ENCODE measurements at places on chromosomes 11 and 22. TPM values are rescaled to one million over a fixed set of nuclear protein-coding genes. Genes with fewer than 3 reads are reported as not detected.

DNA sequence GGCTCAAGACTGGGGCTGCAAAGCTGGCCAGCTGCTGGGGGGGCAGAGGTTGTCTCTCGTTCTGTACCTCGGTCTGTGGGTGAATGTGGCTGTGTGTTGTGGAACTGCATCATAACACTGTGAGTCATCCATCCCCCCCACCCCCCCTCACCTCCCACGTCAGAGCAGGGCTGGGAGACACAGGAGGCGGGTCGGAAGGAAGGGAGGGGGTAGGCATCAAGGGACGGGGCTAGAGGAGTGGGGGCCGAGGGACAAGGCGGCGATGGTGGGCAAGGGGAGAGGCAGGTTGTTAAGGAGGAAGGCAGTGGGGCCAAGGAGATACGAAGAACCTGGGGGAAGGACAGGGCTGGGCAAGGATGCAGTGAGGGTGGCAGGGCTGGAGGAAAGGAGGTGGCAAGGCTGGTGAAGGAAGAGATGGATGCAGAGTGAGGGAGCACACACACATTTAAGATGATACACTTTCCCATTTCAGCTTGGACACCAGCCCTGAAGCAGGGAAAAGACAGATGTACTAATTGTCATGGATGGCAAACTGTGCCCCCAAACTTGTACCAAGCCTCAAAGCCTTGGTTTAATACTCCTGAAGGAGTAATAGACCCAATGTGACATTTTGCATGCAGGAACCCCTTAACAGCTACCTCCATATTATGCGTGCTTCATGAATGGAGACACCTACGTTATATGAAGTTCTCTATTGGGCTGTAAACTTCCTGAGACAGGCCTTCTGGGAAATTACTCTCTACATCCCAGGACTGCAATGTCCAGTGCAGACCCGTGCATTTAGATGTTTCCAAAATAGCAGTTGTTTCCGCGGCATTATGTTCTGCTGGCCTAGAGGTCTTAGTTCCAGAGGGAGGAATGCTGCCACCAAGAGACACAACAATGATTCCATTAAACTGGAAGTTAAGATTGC is at the start of gene YPEL4:
TSS of gene YPEL4 (minus strand) at position 87 of the 913 bp plus-strand sequence. CDS start 2,805 bp downstream, outside the sequence.
- peak; percentile 87 for DNase-seq

- no peak for DNase-seq
Observed at GRCh38 chr22:24595228-24595627, 2.4 kb upstream of the LRRC75B start.

DNA sequence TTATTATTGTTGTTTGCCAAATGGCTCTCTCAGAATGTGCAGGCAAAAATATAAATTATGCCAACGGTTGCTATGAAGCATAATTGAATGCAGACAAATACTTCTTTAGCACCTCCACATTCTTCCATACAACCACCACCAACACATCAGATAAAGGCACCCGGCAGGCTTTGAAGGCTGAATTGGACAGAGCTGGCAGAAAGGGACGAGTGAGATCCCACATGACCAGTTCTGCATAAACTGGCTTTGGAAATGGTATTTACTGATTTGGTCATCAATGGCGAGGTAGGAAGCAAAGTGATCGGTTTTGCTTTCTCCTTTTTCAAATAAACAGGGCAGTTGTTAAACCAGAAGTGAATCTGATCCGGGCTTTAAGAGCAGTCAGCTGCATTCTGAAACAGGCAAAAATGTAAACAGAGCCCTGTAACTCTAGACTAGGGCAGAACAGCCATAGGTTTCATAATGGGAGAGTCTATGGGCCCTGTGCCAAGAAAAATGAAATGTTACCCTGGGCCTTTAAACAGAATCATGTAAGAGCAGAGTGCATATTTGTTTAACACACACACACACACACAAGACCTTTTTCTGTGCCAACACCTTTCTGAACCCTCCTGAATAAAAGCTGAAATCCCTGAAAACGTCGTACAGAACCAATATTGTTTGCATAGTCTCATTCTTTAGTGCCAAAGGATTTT is 97.7 kb downstream of the MPPED2 start:
- no peak for DNase-seq

GRCh38 chr22:39530692-39531331 is 1.7 kb downstream of the RPS19BP1 start:
- no peak for DNase-seq

DNA sequence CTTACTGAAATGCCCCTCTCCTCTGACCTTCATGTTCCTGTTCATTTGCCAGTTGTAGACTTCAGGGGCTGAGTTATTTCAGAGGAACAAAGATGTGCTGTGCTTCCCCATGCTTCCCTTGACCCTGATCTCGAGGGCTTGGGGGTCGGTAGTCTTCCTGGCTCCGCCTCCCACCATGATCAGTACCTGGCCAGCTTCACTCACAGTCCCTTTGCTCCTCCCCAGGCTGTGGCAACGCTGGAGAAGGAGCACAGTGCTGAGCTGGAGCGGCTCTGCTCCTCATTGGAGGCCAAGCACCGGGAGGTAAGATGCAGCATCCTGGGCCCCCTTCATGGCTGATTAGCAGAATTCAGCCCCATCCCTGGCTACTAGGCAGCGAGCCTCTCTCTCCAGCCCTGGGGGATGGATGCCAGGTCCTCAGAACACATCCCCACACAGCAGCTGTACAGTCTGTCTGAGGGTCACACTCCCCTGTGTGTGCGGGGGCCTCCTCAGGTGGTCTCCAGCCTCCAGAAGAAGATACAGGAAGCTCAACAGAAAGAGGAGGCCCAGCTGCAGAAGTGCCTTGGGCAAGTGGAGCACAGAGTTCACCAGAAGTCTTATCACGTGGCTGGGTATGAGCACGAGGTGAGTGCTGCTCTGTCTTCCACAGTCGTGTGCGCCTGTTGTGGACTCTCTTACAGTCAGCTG is 64.5 kb downstream of the CEP164 start:
- no peak for DNase-seq

Gene TRPM5
- not detected for total RNA-seq

Gene WBP2NL
- total RNA-seq = 9.6 TPM

Gene NRXN2
- total RNA-seq = not detected

Gene KBTBD4
- 18.4 TPM for total RNA-seq

Gene BTBD18
- total RNA-seq = not detected

Gene ALG12
- total RNA-seq = 23.8 TPM

Gene GRM5
- total RNA-seq = not detected

All from suprapubic skin (tissue), 4 donors.